ENCODE measurements at places on chromosomes 12 and 14. TPM values are rescaled to one million over a fixed set of nuclear protein-coding genes. Genes with fewer than 3 reads are reported as not detected.

The SIX6 gene
- not detected for total RNA-seq

The RHOJ gene
- total RNA-seq = 4.1 TPM

The OR6C74 gene
- total RNA-seq = not detected

The TAS2R13 gene
- 1.7 TPM for total RNA-seq

The TMEM132D gene
- not detected for total RNA-seq

The TAS2R43 gene
- 0.99 TPM for total RNA-seq

The INSM2 gene
- total RNA-seq = not detected

The BICDL1 gene
- not detected for total RNA-seq

The CLEC2A gene
- not detected for total RNA-seq

The HOXC12 gene
- total RNA-seq = not detected

The KERA gene
- not detected for total RNA-seq

The SEL1L gene
- 151 TPM for total RNA-seq

The PDE6H gene
- total RNA-seq = not detected

The TMEM120B gene
- total RNA-seq = 8.6 TPM

The SMAGP gene
- 5.1 TPM for total RNA-seq

The BATF gene
- total RNA-seq = 0.51 TPM
